ENCODE measurements at places on chromosomes 2 and 18.

GRCh38 chr18:22567794-22568193, 150.1 kb upstream of the CTAGE1 start:
- no peak for DNase-seq

DNA sequence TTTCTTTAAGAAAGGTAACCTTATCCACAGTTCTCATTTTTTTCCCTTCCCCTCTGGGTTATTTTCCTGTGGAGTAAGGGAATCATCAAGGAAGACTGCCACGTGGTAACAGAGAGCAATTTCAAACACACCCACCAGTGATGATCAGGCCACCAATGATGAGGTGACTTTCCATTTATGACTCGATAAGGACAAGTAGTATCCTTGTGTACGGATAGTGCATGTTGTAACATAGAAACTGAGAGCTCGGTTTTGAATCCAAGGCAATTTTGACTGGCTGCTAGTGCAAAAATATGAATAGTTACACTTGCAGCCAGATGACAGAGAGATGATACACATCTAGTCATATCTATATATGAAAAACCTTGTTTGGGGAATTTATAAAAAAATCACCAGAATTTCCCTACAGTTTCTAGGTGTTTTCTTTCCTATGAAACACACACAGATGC, 143.6 kb upstream of the TCF4 start:
- DNase-seq, result no peak

GRCh38 chr2:211084352-211084751, 528.0 kb downstream of the CPS1 start:
- DNase-seq, result no peak

- DNase-seq, result no peak
These were observed 247.9 kb upstream of the SYT4 start for GRCh38 chr18:43525169-43525568.

DNA sequence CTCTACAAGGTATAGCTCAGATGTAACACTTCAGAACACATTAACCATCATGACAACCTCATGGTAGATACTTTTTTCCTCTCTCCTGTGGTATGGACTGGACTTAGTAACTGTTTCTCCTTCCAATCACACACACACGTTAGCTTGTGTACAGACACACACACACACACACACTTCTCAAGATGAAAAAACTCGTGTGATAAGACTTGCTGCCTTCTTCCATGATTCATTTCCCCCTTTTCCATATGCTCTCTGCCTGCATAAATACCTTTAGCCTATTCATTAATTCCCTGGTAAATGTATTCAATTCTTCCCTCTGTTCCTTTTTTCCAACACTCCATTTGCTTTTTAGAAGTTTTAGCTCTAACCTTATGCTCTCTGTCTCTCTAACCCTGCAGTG, 118.9 kb upstream of the TANK start:
- DNase-seq, result no peak

- DNase-seq, result no peak
These were observed 61.8 kb downstream of the CDH2 start for GRCh38 chr18:28115149-28115550.
